Activated B cell treated with CpG ODN at 0.5 μM for 24 hours (primary cell): ENCODE measurements at places on chromosomes 2 and 18.

DNA sequence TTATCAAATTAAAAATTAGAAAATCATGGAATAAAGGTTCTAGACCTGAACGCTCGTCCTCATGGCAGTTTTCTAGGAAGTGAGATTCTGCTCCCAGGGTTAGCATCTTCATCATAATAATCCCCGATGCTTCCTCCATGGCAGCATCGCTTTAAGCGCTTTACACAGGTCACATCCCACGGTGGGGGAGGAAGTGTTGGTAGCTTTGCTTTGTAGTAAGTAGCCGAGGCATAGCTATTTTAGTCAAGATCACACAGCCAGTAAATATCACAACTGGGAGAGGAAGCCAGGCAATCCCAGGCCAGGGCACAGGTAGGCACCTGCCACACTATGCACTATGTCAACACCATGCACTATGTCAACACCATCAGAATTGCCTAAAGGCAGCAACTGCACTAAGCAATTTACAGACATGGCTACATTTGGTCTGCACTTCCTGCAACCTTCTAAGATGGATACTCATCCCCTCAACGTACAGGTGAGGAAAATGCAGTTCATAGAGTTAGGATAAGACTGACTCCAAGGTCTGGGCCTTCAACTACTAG lies 205.5 kb downstream of the FBXO15 start:
- DNase-seq: no peak

DNA sequence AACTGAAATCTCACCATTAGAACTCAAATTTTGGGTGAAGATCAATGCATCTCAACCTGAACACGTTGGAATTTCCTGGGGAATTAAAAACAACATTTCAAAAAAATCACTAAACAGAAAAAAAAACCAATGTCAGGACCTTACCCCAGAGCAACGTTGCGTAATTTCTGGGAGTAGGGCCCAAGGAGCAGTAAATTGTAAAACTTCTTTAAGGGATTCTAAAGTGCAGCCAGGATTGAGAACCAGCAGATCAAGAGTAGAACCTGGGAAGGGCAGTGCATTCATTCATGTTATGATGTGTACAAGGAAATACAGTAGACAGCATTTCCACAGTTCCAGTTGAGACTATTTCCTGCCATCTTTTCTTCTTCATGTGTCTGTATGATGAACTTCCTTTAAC lies 56.9 kb downstream of the RHBDD1 start:
- no peak for DNase-seq

DNA sequence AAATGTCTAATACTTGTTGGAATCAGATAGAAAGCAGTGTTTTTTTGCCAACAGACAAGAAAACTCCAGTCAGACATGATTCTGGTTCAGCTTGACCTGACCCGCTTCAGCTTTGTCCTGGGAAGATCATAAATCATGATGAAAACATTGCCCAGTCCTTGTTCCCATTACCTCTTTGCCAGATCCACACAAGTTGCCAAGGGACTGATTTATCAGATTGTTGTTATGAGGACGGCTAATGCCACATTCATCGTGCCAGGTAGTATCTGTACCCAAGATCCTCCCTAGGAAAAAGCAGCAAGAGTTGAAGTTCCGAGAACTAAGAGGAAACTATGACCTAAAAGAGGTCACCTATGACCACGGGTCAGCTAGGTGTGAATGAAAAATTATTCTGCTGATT lies 39.0 kb downstream of the SLC40A1 start:
- no peak for DNase-seq

DNA sequence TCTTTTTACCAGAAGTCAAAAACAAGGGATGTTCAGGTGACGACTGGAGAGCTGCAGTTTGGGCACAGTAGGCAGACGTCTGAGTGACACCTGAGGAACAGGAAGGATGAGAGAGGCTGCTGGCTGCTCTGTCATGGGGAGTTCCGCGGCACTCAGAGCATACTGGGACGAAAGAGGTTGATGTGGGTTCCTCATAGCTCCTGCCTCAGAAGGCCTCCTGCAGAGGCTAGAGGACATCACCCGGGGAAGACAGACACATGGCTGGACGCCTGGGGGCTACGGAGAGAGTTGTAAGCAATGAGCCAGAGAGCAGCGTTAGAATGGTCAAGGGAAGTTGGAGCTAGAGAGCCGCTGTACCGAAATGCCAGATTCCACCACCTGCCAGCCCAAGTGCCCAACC lies 45.1 kb upstream of the GLI2 start:
- no peak for DNase-seq

GRCh38 chr18:5890331-5891183 lies 4.8 kb downstream of the TMEM200C start:
- DNase-seq: peak; percentile 24

- DNase-seq: no peak
Observed at GRCh38 chr2:30149513-30149912, 2.7 kb downstream of the YPEL5 start.

GRCh38 chr2:179751163-179751809 lies 110.1 kb downstream of the ZNF385B start:
- DNase-seq: no peak

DNA sequence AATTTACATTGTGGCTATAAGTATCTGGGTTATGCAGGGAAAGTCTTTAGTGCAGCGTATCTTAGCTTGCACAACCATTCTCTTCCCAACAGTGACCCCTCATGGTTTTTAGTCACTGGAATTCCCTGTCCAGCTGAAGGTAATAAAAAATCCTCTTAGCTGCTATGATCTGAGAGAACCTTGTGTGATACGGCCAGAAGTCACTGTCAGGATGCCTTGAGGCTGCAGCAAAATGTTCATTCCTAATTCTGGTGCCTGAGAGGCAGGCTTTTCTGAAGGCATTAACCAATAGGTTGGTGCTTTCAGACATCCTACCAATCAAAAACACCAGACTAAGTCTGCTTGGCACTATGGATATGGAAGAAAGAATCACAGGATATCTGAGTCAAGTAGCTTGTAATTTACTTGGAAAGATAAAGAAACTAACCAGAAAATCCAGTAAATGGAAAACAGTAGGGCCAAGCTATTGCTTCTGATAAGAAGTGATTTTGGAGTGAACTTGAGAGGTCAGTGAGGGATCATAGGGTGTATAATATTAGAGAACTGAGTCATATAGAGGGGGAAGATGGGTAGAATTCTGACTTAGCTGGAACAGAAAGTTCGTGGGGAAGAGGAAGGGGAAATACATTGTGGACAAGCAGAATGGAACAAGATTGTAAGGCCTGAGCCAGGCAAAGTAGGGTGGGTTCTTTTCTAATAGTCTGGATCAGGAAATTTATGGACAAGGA lies 89.0 kb upstream of the SLC14A2 start:
- no peak for DNase-seq
